Spleen (tissue), 13 donors: ENCODE measurements at places on chromosomes 4 and X.
A peak's percentile ranks its signal among the peaks of the same experiment; 100 is the strongest.

- DNase-seq: no peak
Measured at GRCh38 chr4:116664198-116664597, 421.2 kb downstream of the TRAM1L1 start.

DNA sequence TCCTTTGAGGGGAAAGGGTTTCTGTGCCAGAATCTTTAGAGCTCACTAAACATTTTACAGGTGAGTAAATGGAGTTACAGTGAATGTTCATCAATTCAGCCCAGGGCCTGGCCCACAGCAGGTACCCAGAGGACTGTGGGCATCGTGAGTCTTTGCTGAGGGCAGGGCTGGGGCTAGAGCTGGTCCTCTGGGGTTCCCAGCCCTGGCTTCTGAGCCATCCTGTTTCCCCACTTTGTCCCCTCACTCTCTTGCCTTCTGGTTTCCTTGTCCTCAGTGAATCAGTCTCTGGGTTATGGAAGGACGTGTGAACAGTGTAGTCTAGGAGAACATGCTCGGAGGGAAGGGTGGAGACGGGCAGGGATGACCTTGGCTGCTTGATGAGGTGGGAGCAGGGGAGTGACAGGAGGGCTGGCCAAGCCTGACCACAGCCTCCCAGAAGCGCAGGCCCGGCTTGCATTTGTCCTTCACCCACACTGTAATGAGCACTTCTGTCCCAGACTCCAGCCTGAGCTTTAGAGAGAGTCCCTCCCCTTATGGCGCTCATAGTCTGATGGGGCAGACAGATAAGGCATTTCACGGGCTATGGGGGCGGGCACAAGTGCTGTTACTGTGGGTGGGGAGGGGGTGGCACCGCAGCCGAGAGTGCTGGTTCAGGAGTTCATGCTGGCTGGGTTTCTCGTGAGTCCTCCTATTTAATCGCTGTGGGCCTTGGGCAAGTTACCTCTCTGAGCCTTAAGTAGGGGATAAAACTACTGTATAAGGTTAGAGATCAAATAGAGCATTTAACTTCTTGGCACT lies 17.3 kb downstream of the TBC1D14 start:
- DNase-seq: no peak

DNA sequence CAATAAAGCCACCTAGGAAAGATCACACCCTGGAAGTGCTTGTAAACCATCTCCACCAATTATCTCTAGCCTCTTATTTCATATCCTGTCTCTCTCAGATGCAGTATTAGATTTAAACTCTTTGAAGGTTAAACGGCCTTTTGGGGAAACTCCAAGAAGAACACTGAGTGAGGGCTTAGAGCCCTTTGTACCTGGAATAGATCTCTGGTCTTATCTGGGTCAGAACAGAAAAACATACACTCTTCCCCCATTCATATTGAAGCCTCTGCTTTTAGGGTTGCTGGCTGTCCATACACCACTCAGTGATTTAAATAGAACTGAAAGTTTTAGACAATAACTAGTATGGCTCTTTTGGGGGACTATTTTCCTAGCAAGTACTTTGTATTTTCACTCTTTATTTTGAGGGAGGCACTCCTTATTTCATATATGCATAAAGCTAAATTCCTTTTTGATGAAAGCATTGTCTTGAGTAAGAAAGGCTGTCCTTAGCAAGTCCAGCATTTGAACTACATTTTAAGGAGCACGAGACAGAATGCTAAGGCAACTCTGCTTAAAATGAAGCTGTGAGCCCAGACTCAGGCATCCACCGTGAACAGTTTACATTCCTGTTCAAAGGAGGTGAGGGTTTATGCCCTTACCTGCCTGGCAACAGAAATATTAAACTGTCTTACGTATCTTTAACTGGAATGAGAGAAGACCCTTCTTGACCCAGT lies 17.4 kb downstream of the YY2 start:
- no peak for DNase-seq

- DNase-seq: peak; percentile 91
Measured at GRCh38 chr4:148444296-148445070, 2.3 kb upstream of the NR3C2 start.

GRCh38 chrX:133698298-133698697 lies 283.0 kb upstream of the GPC4 start:
- no peak for DNase-seq

DNA sequence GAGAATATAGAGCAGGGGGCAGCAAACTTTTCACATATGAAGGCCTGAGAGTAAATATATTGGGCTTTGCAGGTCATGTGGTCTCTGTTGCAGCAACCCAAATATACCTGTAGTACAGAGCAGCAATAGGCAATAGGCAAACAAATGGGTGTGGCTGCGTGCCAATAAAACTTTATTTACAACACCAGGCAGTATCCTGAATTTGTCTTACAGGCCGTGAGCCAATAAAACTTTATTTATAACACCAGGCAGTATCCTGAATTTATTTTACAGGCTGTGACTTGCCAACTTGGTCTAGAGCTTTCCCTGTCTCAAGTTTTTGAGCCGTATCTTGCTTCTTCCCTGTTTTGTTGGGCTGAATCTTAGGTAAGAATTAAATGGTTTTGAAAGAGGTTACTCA lies 118.2 kb downstream of the PHEX start:
- DNase-seq: no peak

GRCh38 chr4:174138616-174139015 lies 144.9 kb downstream of the FBXO8 start:
- no peak for DNase-seq

DNA sequence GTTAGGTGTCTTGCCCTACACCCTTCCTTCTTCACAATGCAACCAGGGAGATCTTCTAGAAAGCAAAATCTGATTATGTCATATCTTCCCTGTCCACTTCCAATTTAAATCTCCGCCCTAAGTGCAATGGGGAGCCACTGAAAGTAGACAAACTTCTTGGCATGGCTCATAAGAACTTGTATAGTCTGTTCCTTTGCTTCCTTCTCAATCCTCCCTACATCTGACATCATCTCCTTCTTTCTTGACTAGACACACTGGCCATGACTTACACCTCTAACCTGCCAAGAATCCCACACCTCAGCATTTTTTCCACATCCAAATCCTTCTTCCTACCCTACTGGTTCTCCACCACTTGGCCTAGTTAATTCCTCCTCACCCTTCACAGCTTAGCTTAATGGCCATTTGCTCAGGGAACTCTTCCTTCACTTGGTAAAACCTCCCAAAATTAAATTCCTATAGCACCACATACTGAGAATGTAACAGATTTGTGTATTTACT lies 55.1 kb downstream of the NCAPG start:
- DNase-seq: no peak

DNA sequence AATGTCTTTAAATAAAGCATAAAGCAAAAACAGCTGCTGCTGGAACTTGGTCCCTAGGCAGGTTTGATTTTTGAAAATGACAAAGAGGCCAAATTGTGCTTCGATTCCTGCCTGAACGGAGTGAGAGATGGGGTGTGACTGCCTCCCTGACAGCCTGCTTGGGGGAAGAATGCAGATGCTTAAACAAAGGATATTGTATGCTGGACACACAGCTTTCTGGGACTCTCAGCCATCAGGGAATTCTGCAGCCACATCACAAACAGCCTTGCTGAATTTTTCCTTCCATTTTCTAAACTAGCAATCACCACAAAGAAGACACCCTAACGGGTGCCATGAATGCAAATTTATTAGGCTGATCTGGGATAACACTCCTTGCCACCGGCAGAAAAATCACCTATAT lies 83.9 kb upstream of the CPEB2 start:
- DNase-seq: no peak

GRCh38 chr4:15902746-15903145 lies 35.8 kb downstream of the FGFBP1 start:
- DNase-seq: no peak

DNA sequence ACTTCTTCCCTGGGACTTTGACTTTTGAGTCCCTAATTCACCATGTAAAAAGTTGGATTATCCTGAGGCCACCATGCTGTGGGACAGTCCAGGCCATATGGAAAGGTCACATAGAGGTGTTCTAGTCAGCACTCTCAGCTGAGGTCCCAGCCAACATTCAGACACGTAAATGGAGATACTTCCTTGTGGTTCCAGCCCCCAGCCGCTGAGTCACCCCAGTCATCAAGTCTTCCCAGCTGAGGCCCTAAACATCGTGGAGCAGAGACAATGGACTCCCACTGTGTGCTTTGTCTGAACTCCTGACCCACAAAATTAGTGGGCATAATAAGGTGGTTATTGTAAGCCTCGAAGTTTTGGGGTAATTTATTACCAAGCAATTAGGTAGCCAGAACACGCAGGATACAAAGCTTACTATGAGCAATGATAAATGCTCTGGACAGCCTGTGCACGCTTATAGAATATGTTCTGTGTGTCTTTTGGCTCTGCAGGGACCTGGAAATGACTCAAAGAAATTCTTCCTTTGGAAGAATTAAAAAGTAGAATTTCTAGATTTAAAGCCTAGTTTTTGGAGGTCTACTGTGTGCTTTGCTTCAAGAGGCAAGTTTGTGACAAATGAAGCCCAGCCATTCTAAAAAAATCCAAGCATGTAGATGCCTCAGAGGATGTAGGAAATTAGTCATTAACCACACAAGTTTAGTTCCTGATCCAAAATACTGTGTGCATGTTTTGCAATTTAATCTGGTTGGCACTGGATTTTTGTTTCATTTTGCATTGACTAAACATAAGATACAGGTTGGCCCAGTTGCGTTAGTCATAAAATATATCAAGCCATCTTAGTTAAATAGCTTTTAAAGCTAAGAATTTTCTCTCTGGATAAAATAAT lies 33.2 kb upstream of the SLC9A7 start:
- no peak for DNase-seq
